ENCODE measurements at places on chromosomes 7 and 10.

GRCh38 chr7:99359465-99360154 lies 14.9 kb upstream of the ARPC1B start:
- DNase-seq: no peak

DNA sequence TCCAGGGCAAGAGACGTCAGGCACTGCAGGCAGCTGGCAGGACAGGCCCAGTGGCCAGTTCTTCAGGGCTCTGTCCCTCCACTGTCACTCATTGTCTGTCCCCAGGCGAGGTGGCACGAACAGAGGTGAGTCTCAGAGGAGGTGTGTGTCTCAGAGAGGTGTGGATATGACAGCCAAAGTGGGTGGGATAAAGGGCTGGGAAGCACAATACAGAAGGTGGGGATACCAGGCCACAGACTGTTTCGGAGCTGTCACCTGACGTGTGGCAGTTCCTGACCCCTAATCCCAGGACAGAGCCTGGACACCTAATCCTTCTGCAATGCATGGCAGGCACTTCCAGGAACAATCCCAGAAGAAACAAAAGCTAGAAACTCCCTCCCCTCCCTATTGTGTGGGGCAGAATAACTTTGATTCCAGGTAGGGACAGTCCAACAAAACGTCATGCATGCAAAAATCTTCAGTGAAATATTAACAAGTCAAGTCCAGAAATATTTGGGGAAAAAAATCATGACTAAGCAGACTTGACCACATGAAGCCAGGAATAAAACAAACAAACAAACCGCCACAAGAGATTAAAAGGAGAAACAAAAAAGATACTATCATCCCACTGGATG lies 11.6 kb downstream of the KLRG2 start:
- DNase-seq: no peak

DNA sequence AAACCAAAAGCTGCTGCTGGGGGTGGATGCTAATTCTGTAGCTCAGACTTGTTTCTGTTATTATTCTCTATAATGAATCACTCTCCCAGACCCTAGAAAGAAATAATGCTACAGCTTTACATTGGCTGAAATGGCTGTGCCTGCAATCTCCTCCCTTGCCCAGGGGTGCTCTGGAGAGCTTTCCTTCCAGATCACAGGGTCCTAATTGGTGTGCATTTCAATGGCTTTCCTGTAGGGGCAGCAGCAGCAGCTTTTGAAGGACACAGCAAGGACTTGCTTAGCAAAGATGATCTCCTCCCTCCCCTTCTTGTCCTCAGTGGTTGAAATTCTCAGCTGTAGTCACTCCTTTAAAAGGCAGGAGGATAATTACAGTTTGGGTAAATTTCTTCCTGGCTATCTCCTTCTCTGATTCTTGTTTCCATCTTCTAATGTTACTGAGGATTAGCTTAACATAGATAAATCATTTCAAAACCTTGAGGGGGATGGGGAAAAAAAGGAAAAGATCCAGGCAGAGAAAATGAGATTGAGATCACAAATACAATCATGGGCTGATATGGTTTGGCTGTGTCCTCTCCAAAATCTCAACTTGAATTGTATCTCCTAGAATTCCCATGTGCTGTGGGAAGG lies 120.2 kb upstream of the CTTNBP2 start:
- DNase-seq: no peak

DNA sequence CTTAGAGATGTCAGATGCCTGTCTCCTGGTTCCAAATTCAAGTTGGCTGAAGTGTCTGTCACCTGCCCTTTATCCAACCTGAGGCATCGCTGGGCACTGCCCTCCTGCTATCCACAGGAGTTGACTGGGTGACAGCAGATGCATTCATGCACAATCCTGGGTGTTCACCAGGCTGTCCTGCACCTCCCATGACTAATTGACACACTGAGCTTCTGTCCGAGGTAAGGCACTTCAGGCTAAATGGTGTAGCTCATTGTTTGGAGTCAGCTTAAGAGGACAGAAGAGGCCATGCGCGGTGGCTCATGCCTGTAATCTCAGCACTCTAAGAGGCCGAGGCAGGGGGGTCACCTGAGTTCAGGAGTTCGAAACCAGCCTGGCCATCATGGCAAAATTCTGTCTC lies 2.4 kb downstream of the UCMA start:
- no peak for DNase-seq

DNA sequence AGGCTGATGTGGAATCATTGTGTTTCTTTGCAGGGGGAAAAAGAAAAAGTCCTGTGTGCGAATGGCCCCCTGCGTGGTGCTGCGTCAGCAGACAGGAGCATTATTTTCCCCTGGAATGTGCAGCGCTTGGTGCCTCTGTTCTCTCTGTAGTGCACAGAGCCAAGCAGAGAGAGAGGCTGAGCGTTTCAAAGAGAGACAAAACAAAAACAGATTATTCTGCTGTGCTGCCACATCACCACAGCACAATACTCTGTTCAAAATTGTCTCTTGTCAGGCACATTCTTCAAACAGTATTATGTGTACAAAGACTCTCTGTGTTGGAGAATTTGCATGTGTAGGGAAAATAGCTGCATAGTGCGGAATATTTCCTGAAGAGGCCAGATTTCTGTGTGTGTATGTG lies 609.0 kb downstream of the SDK1 start:
- DNase-seq: no peak

GRCh38 chr10:75159519-75159918 lies 48.1 kb downstream of the SAMD8 start:
- no peak for DNase-seq

- DNase-seq: no peak
Observed at GRCh38 chr7:108684629-108685028, 115.0 kb downstream of the DNAJB9 start.

- no peak for DNase-seq
Observed at GRCh38 chr10:78491812-78492211, 458.1 kb downstream of the RPS24 start.

GRCh38 chr7:78090616-78091015 lies 292.0 kb downstream of the PHTF2 start:
- no peak for DNase-seq

DNA sequence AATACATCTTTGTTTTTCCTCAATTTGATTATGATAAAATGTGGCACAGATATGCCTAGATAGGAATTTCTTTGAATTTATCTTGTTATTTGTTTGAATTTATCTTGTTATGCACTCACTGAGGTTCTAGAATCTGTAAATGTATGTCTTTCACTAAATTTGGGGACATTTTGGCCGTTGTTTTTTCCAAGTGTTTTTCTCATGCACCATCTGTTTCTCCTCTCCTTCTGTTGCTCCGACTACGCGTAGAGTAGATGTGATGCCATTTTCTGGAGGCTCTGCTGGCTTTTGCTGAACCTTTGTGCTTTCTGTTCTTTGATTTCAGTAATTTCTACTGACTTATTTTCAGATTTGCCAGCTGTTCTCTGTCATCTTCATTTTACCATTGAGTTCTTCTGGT lies 101.9 kb downstream of the INPP5A start:
- DNase-seq: no peak

DNA sequence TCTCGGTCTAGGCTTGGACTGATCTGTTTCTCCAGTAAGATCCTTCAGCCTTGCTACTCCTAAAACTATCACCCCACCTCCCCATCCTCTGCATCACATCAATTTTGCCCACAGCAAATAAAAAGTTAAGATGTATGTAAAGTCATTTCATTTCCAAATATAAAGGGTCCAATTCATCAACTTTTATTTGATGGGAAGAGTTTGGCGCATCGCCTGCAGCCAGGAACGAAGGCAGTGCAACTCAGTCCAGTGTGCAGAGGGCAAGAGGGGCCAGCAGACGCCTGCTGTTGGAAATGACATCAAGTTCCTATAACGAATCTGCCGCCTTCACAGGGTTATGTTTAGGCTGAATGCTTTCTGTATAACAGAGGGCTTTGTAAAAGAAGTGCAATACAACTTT lies 97.0 kb downstream of the SVIL start:
- no peak for DNase-seq

GRCh38 chr10:1048349-1048731 lies 579 bp downstream of the IDI1 start:
- DNase-seq: no peak

GRCh38 chr10:50384898-50385297 lies 133.6 kb upstream of the ASAH2 start:
- DNase-seq: no peak

DNA sequence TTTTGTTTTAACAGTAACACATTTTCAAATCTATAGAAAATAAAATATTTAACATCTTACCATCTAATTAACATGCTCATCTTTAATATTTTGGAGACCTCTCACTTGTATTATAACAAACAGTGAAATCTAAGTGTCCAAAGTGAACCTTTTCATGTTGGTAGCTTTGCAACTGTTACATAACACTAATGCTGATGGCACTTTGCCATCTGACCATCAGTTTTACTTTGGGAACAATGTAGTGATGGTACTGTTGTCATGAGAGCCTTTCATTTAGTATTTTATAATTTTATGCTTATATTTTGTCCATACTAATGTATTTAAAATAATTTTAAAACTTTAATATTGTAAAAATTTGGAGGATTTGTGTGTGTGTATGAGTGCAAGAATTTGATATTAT lies 1017.0 kb upstream of the KCND2 start:
- DNase-seq: no peak

DNA sequence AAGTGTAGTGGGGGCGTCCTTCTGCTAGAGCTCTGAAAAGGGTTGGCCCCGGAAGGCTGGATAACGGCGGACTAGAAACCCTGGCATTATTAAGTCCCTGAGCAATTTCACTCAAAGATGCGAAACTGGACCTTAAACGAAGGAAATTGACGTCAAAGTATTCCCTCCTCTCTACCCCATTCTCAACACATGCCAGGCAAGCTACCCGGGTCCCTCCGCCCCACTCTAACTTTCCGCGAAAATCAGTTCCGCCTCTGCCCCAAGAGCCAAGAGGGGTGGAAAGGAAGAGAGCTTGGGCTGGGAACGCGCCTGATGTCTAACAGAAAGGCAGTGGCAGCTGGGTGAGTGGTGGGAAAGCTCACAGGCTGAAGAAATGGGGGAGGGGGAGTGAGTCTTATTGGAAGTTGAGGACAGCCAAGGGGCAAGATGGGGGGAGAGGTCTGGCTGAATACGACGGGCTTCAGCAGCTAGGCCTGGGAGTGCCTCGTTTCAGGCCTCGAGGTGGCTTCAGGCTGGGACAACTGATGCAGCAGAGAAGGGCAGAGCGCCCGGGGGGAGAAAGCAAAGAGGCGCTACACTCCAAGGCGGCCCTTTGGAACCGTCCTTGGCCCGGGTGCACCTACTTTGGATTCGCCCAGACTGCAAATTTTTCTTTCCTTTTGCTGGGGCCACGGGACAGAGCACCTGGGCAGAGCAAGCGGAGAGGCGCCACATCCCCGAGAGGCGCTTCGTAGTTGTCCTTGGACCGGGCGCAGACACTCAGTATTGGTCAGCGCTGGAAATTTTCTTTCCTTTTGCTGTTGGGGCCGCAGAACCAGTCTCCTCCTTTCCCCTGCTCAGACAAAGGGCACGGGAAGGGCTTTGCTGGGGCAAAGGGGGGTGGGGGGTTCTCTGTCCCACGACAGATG lies 2.0 kb upstream of the FEZF1 start:
- DNase-seq: no peak

DNA sequence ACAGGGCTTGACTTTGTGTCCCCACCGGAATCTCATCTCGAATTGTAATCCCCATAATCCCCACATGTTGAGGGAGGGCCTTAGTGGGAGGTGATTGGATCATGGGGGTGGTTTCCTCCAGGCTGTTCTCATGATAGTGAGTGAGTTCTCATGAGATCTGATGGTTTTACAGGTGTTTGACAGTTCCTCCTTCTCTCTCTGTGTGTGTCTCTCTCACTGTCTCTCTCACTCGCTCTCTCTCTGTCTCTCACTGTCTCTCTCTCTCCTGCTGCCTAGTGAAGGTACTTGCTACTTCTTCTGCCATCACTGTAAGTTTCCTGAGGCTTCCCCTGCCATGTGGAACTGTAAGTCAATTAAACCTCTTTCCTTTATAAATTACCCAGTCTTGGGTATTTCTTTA lies 289.8 kb upstream of the HABP2 start:
- no peak for DNase-seq

GRCh38 chr7:90931986-90932916 lies 332.0 kb upstream of the FZD1 start:
- DNase-seq: peak; percentile 84

- DNase-seq: no peak
Observed at GRCh38 chr7:154867068-154867467, 135.9 kb downstream of the PAXIP1 start.

DNA sequence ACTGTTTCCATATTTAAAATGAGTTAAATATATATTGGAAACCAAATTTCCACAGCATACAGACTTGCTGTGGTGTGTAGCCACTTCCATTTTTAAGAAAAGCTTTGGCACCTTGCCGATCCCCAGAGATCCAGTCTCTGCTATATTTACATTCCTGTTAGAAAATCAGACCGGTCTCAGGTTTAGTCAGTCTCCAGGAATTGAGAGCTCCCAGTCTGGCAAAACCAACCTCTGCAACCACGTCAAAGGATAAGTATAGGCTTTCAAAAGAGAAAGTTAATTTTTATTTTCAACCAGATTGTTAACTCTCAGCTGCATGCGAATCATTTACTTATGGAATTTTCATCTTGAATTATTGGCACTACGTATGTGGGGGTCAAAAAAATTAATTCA lies 28.2 kb downstream of the PUS7 start:
- DNase-seq: no peak

GRCh38 chr7:139602143-139602722 lies 78.7 kb downstream of the CLEC2L start:
- no peak for DNase-seq

DNA sequence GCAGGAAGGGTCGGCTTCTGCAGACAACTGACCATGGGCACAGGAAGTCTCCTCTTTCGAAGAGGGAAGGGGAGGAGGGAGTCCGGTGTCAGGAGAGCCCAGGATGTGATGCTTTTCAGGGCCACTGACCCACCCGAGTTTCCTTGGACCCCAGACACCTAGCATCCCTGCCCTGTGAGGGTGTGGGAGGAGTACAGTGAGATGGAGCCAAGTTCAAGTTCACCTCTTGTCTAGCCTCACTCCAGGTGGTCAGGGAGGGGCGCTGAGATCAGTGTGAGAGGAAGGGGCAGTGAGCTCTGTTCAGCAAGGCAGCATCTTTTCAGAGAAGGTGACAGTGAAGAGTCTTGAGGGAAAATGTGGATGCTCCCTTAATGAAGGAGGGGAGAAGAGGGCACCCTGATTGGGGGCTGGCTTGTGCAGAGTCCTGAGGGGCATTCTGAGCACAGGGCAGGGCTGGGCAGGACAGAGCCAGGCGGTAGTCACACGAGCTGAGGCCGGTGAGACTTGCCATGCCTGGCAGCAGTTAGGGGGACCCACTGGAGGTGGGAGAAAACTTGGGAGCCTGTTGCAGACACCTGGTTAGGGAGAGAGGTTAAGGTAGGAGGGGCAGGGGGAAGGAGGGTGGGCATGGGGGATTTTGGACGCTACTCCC lies 49.7 kb downstream of the ADCY1 start:
- no peak for DNase-seq

GRCh38 chr7:151937286-151937685 lies 19.0 kb upstream of the GALNTL5 start:
- DNase-seq: no peak

DNA sequence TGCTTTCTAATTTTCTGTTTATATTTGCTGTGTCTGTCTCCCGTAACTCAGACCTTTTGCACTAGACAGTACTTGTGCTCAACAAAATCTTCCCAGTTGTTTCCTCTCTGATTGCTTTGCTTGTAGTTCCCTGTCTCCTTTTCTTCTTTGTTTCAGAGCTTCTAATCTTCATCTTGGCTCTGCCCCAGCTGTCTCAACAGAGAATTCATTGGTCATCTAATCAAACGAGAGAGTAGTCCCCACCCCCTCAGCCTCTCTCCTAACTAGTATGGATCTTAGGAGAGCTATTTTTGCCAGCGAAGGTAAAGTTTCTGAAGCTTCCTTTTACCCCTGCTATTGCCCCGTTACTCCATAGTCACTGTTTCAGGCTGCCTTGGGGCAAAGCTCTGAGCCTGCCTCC lies 32.8 kb downstream of the SLC26A4 start:
- no peak for DNase-seq

Measured in DMS 273 treated with DMSO at 0.1 percent for 48 hours (cell line).